ENCODE measurements at places on chromosomes 11 and 22.

DNA sequence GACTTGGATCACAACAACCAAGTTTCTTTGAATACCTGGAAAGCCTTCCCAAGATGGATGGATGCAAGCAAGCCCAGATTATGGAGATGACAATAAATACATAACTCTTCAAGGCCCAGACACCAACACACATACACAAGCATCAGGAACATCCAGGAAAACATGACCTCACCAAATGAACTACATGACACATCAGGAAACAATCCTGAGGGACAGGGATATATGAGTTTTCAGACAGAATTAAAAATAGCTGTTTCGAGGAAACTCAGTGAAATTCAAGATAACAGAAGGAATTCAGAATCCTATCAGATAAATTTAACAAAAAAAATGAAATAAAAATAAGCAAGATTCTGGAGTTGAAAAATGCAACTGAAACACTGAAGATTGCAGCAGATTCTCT lies 659.4 kb downstream of the METTL15 start:
- no peak for DNase-seq

DNA sequence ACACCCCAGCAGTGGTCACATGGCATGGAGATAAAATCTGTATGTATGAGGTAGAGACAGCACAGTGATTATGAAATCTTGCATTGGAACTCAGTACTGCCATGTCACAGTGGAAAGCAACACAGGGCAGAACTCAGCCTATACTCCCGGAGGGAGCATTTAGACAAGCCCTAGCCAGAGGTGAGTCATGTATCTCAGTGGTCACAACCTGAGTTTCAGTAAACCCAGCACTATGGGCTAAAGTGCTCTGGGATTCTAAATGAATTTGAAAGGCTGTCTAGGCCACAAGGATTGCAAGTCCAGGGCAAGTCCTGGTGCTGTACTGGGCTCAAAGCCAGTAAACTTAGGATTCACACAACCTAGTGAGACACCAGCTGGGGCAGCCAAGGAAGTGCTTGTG lies 1717.1 kb upstream of the RAG2 start:
- DNase-seq: no peak

GRCh38 chr11:58334708-58335107 lies 24.2 kb downstream of the OR5B17 start:
- no peak for DNase-seq

DNA sequence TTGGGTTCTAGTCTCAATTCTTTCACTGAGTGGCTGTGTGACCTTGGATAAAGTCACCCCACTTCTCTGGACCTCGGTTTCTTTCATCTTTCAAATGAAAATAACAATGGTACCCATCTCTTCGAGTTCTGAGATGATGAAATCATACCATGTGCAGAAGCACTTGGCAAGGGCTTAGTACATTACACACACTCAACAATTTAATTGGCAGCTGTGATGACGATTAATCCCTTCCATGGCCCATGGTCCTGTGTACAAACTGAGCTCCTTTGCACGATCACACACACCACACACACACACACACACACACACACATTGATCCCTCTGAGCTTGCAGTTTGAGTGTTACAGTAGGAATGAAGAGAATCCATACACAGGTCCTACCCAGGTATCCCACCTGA lies 103.4 kb upstream of the ASPHD2 start:
- no peak for DNase-seq

- no peak for DNase-seq
These were observed 36.1 kb upstream of the AMOTL1 start for GRCh38 chr11:94731880-94732601.

DNA sequence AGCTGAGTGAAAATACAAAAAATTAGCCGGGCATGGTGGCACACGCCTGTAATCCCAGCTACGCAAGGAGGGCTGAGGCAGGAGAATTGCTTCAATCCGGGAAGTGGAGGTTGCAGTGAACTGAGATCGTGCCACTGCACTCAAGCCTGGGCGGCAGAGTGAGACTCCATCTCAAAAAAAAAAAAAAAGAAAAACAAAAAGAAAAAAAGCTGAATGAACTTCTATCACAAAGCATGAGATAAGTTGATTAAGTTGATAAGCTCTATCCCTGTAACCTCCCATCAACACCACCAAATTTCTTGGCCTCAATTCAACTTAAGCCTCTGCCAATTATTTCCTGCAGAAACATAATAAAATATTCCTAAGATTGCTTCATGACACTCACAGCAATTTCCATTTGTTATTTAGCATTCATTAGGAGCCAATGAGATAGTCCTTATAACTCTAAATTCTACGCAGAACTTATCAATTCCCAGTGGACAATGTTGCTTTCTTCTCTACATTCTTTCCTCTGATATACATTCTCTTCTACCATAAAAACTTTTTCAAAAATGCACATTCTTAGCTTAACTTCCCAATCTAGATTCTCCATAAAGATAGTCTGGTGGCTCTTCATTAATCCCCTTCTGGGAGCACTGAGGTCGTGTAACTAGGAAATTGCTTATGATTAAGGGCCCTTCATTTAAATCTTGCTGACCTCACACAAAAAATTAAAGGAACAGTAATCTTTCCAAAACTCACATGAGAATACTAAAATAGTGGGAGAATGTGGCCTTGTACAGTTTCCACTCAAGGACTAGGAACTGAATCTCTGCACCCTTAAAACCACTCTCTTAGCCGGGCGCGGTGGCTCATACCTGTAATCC lies 2.9 kb downstream of the AMBRA1 start:
- no peak for DNase-seq

DNA sequence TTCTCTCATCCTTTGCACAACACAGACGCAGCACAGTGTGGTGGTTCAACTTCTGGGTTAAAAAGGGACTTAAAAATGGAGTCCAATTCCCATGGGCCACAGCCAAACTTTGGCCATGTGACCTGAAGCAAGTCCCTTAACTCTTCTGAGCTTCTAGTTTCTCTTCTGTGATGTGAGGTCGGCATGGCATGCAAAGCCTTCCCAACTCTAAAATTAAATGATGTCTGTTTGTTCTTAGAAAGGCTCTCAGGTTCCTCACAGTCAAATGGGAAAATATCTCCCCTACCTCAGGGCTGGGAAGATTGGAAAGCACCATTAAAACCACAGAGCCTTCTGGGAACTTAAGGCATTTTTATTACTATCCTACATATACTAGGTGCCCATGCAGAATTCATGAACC lies 38.8 kb downstream of the LGR4 start:
- no peak for DNase-seq

DNA sequence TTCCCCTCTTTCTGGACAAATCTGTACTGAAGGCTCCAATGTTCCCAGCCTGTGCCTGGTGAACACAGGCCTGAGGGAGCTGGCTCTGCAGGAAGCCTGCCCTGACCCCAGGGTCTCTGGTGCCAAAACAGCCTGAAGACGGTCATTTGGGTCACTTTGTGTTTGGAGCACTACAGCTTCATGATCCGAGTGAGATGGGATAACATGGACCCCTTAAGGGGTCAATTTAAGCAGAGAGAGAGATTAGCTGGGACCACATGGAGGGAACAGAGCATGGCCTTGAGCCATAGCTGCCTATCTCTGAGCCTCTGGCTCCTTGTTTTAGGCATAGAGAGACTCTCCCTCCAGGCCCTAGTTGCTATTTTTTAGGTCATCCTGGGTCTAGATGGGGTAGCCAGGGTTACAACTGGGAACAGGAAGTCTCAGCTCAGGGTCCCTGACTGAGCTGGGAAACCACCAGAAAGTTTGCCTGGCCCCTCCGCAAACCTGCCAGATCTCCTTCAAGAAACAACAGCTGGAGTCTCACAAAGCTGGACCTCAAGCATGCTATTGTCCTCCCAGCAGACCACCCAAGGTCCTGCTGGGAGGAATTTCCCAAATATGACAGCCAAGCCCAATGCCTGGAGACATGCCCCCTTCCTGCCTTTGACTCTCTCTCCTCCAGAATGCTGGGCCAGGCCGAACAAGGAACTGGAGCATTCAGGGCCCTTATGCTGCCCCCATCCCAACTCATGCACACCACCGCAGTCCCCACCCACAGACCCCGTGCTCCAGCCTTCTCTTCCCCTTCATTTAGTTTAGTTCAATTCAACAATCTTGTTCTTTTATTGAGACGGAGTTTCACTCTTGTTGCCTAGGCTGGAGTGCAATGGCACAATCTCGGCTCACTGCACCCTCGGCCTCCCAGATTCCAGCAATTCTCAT lies 4.0 kb downstream of the SLCO2B1 start:
- DNase-seq: no peak

DNA sequence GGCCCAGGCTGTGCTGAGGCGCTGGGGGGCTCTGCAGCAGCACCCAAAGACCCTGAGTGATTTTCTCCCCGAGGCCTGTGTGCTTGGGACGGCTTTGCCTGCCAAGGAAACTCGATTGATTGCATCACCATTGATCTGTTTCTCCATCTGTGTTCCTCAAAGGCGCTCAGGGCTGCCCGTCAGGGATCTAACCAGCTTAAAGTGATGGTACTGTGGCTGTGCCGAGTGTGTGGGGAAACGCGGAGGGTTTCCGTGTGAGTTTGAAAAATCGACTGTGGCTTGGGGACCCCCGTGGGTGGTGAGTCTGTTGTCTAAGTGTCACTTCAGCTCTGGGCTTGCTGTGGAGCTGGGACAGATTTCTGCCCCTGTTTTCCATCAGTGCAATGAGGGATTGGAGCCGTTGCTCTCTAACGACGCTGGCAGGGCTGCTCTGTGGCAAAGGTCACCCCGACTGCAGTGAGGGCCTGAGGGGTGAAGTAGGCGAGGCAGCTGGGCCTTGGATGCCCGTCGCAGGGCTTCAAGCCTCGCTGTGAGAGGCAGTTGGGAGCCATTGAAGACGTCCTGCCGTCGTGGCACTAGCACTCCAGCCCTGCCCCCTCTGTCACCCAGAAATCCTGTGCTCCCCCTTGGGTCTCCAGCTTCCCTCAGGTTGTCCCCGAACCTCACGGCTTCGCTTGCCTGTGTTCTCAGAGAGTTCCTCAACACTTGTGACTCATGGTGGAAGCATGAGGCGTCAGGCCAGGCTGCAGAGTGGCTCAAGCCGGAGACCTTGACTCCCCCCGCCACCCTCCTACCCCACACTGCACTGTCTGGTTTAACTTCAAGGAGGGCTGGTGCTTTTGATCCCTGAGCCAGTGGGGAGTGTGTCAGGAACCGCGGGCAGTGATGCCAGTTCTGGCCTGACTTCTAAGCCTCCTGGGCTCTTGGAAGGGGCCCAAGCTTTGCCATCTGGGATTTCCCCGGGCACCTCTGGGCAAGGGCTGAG lies 21.8 kb downstream of the CACNA1I start:
- DNase-seq: no peak

DNA sequence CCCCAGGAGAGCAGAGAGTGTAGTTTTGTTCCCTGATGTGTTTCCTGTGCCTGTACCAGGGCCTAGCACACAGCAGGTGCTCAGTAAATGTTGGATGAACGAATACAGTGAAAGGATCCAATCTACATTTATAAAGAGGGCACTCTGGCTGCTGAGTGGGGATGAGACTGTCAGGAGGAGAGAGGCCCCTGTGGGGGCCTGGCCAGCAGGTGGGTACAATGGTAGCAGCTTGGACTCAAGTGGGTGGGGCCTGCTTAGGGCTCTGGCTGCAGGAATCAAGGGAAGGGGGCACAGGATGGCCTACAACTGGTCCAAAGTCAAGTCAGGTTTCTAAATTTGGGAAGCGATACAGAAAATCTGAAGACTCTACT lies 156.6 kb upstream of the GRK3 start:
- no peak for DNase-seq

GRCh38 chr11:18721561-18722292 lies 4.3 kb downstream of the IGSF22 start:
- no peak for DNase-seq

GRCh38 chr11:65538232-65538914 lies 13.5 kb downstream of the SCYL1 start:
- no peak for DNase-seq

GRCh38 chr11:115933564-115933963 lies 429.3 kb upstream of the CADM1 start:
- DNase-seq: no peak

DNA sequence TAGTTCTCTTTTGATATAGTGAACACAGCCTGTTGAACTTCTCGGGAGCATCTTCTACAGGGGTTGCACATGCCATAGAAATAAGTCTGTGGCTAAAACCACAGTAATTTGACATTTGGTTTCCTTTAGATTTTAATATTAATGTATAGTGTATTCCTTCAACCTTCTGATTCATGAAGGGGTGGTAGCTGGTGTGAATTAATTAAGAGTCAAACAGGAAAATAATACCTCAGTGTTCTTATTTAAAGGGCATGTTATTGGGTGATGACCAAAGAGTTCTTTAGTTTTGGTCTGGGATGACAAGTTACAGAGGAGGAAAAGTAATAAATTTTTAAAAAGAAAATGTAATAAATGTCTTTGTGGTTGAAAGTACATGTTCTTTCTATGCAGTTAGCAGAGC lies 86.8 kb downstream of the PDHX start:
- no peak for DNase-seq

DNA sequence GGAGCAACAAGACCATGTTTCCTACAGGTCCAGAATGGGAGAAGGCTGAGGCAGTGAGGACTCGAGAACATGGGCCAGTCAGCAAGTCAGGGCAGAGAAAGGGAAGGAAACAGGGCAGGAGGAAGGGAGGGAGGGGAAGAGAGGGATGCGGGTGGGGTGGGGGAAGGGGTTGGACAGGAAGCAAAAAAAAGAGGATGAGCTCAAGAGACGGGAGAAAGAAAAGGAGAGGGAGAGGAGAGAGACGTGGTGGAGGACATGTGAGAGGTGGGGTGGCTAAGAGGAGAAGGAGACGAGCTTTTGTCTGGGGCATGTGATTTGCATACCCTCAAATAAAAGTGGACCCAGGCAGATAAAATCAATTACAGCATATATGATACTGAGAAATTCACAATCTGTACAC lies 389.5 kb upstream of the B3GAT1 start:
- DNase-seq: no peak

Measured in T-helper 1 cell (primary cell).